Activated CD8-positive, alpha-beta memory T cell treated with anti-CD3 and anti-CD28 coated beads for 48 hours (primary cell): ENCODE measurements at places on chromosomes 7 and 10.

DNA sequence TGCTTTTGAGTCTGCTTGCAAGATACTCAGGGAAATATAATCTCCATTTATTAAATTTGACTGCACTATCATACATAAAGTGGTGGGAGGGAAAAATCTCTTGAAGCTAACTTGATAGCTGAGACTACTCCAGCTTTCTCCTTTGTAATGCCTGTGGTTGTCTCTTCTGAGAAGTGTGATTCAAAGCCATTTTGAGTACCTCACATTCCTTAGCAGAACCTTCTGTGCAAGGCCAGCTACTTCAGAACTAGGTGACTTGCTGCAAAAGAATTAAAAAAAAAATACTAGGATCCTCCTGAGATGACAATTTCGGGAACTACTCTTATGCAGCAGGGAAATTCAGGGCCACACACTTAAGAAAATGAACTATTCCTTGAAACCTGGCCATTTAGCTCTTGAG, 294.8 kb downstream of the MDFIC start:
- no peak for DNase-seq

DNA sequence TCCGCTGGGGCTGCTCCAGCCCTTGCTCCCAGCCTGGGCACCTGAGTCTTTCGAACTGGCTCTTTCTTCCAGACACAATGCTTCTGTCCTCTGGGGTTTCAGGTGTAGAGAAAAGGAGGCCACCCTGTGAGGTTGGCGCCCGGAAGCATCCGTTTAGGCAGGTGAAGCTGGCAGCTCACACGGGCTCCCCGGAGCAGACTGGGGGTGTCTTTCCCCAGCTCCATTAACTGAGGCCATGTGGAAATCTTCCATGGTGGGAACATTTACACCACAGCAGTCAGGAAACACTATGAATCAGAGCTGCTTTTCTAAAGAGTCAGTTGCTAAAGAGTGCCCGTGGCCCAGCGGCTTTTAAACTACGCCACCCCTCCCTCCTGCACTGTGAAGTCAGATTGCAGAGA, 29.2 kb downstream of the PRKAG2 start:
- no peak for DNase-seq

- no peak for DNase-seq
These were observed 63.4 kb downstream of the RAMP3 start for GRCh38 chr7:45220846-45221618.

GRCh38 chr7:82668676-82669075, 225.1 kb upstream of the CACNA2D1 start:
- DNase-seq = no peak

DNA sequence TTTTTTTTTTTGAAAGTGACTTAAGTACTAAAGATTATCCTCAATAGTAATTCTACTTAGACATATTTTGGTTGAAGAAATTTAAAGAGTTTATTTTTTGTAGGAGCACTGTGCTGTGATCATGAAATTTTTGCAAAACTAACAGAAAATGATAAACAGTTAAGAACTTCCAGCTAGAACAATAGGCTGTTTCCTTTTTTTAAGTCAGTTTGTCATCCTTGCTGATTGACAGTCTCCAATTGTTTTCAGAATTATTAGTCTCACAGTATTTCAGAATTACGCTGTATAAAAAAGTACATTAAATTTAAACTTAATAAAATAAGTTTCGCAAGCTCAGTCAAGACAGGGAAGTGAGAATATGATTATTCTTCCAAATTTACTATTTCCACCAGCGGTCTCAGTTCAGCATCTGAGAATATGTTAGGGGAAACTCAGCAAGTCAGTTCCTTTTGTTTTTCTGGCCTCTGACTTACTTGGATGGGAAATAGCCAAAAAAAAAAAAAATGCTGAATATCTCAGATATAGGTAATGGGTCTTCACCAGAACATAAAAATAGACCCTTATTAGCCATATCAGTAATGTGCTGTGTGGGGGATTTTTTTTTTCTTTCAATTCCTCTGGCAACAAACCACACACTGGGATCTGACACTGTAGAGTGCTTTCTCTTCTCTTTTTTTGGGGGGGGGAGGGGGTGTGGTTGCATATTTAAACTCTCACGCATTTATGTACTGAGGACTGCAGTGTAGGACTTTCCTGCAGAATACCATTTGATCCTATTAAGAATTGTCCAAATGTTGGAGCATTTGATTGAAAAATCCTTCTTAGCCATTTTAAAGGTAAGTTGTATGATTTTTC, at the start of gene CD36:
Gene CD36, plus strand, starts transcription at position 732 of the 855 bp plus-strand sequence. CDS start 8,099 bp downstream, outside the sequence.
- DNase-seq = no peak

GRCh38 chr10:43689007-43689491, 40.4 kb upstream of the ZNF32 start:
- DNase-seq = no peak

DNA sequence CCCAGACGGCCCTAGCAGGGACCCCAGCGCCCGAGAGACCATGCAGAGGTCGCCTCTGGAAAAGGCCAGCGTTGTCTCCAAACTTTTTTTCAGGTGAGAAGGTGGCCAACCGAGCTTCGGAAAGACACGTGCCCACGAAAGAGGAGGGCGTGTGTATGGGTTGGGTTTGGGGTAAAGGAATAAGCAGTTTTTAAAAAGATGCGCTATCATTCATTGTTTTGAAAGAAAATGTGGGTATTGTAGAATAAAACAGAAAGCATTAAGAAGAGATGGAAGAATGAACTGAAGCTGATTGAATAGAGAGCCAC, 184 bp downstream of the CFTR start:
- DNase-seq = no peak

GRCh38 chr10:23505797-23506465, 67.1 kb downstream of the OTUD1 start:
- no peak for DNase-seq

- no peak for DNase-seq
These were observed 340.1 kb downstream of the PHF14 start for GRCh38 chr7:11313801-11314200.

DNA sequence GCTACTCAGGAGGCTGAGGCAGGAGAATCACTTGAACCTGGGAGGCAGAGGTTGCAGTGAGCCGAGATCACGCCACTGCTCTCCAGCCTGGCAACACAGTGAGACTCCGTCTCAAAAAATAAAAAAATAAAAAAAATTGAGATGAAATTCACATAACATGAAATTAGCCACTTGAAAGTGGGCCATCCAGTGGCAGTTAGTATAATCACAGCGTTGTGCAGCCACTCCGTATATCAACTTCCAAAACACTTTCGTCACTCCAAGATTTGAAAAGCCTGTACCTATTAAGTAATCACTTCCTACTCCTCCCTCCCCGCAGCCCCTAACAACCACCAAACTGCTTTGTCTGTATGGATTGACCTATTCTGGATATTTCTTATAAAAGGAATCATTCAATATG, 20.7 kb upstream of the CACUL1 start:
- DNase-seq = no peak

GRCh38 chr7:68689087-68689433, 909.2 kb upstream of the AUTS2 start:
- no peak for DNase-seq

DNA sequence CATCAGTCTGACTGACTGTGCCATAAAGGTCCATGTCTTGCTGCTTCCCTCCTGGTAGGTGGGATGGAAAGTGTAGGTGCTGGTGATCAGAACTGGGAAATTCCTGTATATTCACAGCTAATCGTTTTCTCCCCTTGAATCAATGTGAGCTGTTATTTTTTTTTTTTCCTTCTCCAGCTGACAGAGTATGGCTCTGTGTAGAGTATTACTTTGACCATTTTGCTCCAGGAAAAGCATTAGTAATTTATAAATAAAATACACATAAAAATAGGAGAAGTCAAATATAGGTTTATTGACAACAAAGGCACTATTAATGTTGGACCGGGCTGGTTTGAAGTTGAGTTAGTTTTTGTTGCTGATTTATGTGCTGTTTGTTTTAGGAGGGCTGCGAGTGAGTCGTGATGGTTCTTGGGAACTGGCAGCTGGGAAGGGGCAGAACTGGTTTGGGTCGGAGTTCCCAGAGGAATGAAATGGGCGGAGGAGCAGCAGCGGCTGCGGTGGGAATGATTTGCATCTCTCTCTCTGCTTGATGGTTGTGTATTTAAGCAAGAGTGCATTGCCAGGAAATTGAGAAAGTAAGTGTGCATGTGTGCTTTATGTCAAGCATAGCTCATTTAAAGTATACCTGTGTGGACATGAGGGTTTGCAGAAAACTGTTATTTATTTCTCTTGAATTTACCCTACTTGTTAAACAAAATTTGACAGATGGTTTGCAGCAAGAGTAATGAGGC, 80.9 kb downstream of the LRMDA start:
- DNase-seq = no peak

- no peak for DNase-seq
These were observed 724.5 kb downstream of the ANKRD7 start for GRCh38 chr7:118949031-118949430.

- no peak for DNase-seq
These were observed 417.1 kb downstream of the SUGCT start for GRCh38 chr7:40551685-40552576.

DNA sequence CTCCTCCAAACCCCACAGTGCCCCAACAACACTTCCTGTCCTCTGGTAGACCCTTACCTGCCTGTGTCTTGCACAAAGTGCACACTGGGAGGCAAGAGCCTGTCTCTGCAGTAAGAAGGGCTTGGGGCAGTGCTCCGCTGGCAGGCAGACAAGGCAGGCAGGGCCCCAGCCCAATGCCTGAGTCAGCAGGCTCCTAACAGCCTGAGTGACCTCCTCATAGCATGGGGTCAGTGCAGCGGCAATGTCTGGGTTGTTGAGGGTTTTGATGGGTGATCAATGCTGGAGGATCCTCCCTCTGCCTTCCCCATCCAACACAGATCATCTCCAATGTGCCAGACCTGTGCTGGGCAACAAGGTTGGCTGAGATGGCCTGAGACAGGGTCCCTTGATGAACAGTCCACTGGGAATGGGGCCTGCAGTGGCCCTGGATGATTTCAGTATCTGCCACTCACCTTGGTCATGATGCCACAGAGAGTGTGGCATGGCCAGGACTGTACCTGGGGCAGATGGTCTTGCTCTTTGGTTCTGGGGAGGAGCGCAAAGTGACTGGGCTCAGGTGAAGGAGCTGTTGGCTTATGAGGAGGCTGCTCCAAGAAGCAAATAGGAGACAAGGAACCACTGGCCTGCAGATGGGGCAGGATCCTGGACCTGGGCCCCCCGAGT, 55.6 kb upstream of the CAMK2B start:
- no peak for DNase-seq

DNA sequence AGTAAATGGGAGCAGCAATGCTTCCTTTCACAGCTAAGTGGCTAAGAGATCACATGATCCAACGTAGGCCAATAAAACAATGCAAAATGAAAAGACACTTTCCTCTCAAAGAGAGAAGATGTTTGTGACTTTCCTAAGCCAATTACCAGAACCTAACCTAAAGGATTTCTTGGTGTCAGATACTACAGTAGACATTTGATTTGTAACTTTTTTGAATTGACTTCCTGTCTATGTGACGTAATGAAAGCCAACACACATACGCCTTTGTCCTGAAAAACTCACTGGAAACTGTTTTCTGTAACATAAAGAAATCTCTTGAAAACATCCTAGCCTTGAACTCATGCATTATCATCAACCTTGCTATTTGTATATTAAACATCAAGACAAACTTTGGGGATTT, 417.1 kb downstream of the GPAM start:
- DNase-seq = no peak

- DNase-seq = no peak
These were observed 175.1 kb downstream of the NEURL1 start for GRCh38 chr10:103668351-103669242.

GRCh38 chr10:87761153-87761552, 56.9 kb downstream of the ATAD1 start:
- DNase-seq = no peak

DNA sequence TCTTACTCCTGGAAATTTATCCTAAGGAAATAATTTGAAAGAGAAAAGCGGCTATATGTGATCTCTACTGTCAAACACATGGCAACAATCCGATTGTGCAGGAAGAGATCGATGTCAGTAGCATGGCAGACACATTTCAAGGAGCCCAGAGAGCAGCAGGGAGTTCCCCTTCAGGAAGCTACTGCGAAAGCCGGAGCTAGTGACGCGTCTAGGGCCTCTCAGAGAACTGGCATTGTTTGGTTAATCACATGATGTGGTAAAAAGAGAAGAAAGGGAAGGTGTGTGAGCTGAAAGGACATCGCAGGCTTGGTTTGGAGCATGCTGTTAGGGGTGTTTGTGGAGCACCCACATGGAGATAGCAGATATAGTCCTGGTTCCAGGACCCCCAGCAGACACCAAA, 74.9 kb downstream of the BEND7 start:
- no peak for DNase-seq

DNA sequence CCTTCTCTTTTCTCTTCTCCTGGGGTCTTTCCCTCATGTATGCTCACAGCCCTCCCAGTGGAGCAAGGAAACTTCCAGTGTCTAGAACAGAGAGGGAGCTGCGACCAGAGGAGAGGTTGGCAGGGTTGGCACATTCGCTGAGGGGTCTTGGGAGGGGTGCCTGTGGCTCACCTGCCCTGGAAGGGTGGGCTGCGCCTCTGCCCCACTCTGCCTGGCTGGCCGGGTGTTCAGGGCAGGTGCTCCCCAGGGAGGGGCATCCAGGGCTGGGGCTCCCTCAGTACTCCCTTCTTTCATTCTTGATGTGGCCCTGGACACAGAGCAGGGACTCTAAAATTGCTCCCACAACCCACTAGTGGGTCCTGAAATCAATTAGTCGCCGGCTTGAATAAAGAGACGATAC, 16.9 kb downstream of the SHH start:
- no peak for DNase-seq

DNA sequence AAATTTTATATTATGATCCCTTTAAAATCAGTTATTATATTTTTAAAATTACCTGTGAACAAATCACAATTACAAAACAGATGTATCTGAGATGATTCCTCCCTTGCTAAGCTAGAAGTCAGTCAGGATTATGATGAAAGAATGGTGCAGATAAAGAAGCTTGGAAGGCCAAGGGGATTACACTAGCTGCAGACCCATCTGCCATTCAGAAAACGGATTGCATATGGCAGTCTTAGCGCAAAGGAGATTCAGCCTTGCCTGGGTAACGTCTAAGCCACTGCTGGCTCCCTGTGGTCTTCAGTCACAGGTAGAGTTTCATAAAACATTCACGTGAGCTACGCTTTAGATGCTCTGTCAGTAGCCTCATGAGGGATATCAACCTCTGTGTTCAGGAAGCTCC, 222.2 kb downstream of the POU6F2 start:
- DNase-seq = no peak

DNA sequence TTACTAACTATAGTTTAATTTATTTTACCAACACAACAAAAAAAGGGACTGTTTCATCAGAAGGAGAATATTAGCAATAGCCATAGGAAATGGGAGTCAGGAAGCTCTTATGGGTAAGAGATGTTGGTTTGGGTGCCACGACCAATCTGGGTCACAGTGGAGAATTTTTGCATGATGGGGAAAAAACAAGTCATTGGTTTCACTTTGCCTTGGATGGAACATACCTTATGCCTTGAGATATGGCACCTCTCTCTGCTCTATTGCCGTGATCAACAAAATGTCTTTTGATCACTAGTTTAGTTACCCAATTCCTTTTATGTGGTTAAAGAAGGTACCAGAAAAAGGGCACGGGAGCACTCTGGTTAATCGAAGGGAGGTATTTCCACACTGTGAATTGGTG, 48.2 kb downstream of the PNLIPRP3 start:
- no peak for DNase-seq

- DNase-seq = no peak
These were observed 66.6 kb downstream of the SLIT1 start for GRCh38 chr10:97119058-97119745.
